ENCODE measurements at places on chromosomes 1 and 21. TPM values are rescaled to one million over a fixed set of nuclear protein-coding genes. Genes with fewer than 3 reads are reported as not detected.
A peak's percentile ranks its signal among the peaks of the same experiment; 100 is the strongest.

DNA sequence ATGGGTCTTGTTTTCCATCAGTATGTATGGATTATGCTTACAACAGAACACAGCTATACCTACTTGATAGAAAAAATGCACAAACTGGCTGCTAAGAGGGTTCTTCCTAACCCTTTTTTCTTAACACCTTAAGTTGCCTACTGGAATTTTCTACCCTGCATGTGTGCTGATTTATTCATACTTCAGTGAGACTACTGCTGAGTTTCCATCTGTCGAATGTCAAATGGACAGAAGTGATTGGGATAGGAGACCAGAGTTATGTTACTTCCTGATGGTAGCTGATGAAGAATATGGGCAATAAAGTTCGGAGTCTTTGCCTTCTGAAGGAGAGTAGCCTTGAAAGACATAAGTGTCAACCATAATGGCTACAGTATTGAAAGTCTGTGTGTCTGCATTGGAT is 6.5 kb upstream of the DNM3 start:
- DNase-seq = no peak

DNA sequence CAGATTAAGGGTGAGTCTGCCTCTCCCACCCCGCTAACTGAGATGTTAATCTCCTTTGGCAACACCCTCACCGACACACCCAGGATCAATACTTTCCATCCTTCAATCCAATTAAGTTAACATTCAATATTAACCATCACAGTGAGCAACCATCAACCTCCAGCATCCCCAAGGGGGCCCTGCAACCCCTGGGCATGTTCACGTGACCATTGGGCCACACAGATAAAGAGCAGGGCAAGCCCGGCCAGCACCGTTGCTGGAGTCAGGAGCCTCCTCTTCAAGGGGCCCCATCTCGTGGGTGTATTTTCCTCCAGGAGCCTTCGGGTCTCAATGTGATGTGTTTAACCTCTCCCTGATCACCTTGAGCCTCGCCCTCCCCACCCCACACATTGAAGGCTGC is 8.0 kb upstream of the GPR157 start:
- no peak for DNase-seq

Gene SLAMF9
- total RNA-seq = not detected

DNA sequence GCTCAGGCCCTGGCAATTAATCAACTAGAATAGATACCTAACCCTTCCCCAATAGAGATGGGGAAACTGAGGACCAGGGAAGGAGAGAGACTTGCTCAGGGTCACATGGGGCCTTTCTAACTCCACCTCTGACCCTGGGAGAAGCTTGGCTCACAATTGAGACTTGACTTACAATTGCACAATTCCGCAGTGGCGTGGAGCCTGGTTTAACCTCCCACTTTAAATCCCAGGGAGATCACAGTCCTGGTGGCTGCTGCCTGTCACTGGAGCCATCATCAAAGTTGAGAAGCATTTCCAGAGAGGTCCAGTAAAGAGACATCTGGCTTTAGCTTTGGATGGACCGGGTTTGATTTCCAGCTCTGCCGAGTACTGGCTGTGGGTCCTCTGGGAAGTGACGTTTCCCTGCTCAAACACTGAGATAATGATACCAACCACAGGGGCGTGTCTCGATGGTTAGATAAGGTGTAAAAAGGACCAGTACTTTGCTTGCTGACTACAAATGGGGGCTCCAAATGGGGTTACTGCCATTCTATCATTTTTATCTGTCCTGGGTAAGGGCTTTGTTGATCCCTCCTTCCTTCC is 39.3 kb downstream of the TRIM62 start:
- DNase-seq = no peak

Gene THEMIS2
- 33.7 TPM for total RNA-seq

GRCh38 chr1:180515364-180515763 is 13.0 kb upstream of the ACBD6 start:
- DNase-seq = no peak

GRCh38 chr1:171161431-171161830 is 23.7 kb upstream of the FMO2 start:
- no peak for DNase-seq

DNA sequence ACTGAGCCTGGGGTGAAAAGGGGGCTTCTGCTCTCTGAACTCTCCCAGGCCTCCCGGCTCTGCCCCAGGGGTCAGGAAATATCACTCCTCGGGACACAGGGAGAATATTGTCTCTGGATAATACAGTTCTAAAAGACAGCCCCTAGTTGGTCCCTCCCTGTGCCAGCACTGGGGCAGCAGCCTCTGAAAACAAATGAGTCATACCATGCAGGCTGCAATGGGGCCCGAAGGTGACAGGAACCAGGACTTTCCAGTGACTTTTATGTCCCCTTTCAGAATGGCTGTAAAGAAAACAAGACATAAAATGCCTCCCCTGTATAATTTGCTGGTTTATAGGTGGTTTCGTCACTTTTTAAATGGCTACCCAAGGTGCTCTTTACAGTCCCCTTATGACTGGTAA is 360.0 kb downstream of the NPHP4 start:
- DNase-seq = peak; percentile 20

- DNase-seq = no peak
Observed at GRCh38 chr1:175273376-175274031, 80.9 kb upstream of the KIAA0040 start.

- DNase-seq = no peak
Observed at GRCh38 chr1:68269637-68270430, 37.5 kb upstream of the WLS start.

DNA sequence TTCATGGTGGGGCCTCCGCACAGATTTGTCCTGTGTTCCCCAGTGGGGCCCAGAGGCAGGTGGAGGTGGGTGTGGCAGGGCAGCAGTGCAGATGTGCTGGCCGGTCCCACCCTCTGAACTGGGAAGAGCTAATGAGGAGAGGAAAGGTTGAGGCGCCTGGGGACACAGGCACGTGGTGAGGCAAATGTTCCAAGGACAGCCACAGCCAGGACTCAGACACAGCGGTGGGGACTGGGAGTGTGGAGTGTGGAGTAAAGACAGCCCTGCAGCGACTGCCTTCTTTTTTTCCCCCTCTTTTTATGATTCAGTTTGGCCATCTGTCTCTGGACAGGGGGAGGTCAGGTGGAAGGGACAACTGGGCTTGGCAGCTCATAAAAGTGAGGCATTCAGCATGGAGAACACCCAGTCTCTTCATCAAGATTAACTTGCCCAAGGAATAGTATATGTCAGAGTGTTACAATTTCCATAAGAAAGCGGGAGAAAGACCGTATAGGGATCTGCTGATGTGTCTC is 104.2 kb upstream of the GCLM start:
- DNase-seq = no peak

Gene FBXO2
- total RNA-seq = 8.0 TPM

Gene RAB42
- 17.7 TPM for total RNA-seq

Gene ORC1
- total RNA-seq = 4.7 TPM

Gene CR2
- total RNA-seq = 0.29 TPM

DNA sequence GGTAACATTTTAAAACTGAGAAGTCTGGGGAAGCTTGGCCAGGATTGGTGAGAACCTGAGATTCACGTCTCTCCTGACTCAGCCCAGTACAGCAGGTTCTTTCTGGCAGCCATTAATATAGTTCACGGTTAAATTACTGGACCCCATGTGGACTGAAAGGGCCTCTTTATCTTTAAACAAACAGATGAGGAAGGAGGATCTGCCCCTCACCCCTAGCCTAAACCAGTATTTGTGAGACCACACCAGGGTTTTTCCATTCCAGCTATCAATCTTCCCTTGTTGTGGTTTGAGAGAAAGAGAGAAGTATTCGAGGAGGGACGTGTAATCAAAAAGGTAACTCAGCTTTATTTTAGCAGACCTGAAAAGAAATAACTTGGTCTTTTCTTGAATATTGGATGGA is 137.1 kb downstream of the PROX1 start:
- no peak for DNase-seq

Gene C1orf185
- not detected for total RNA-seq

- DNase-seq = no peak
Observed at GRCh38 chr1:155130272-155131006, 2.8 kb downstream of the EFNA1 start.

DNA sequence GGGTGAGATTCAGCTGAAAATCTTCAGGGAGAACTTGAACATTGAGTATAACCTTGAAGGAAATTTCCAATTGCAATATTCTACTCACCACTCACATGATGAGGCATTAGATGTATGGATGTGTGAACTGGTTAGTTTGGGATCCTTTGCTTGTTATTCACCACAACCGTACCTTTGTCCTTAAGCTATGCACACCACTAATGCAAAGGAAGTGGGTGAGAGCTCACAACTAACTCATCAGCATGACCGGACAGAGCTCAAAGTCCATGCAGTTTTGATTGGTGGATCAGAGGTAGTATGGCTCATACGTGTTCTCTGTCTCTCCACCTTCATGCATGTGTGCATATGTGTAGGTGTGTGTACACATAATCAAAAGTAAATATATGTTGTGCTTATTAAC is 43.5 kb upstream of the MROH9 start:
- no peak for DNase-seq

GRCh38 chr1:202240956-202241355 is 47.4 kb downstream of the LGR6 start:
- no peak for DNase-seq

GRCh38 chr1:115839679-115840237 is 1.2 kb downstream of the NHLH2 start:
- DNase-seq = no peak

- DNase-seq = no peak
Observed at GRCh38 chr21:38833117-38833516, 27.4 kb downstream of the ETS2 start.

DNA sequence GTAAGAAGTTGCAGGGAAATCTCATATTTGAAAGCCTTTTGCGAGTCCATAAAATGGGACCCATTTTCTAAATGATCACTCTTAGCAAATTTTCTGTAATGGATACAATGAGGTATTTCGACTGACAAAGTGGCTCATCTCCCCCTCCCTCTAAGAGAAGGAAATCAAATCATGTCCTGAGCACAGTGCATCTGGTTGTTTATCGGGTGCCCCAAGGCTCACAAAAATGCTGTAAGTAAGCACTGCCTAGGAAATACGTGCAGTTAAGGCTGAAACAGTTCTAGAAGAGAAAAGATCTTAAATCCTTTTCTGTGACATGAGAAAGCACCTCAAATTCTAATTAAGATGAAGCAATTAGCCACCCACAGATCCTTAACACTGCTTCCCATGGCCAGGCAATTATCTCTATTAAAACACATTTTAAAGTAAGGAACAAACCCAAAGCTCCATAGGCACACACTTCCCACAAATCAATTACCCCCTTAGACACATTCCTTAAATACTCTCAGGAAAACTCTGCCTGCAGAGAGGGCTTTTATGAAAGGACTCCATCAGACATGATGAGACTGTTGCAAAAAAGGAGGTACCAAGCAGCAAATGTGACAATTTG is 216.3 kb downstream of the KCNH1 start:
- no peak for DNase-seq

DNA sequence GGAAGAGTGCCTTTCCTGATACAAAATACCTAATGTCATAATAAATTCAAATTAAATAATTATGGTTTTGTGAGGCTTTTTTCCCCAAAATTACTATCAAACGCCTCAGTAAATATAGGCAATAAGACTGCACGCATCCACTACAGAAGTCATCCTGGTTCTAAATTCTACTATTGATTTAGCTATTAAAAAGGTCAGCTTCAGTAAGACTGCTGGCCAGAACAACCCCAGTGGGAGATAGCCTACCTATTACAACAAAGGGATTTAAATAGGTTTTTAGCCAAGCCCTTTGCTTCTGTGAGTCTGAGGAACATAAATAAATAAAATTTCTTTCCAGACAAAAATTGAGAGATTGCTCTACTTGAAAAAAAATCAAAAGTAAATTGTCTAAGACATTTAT is 132.1 kb downstream of the PLPPR4 start:
- no peak for DNase-seq

- no peak for DNase-seq
Observed at GRCh38 chr1:245015031-245015430, 139.8 kb upstream of the KIF26B start.

DNA sequence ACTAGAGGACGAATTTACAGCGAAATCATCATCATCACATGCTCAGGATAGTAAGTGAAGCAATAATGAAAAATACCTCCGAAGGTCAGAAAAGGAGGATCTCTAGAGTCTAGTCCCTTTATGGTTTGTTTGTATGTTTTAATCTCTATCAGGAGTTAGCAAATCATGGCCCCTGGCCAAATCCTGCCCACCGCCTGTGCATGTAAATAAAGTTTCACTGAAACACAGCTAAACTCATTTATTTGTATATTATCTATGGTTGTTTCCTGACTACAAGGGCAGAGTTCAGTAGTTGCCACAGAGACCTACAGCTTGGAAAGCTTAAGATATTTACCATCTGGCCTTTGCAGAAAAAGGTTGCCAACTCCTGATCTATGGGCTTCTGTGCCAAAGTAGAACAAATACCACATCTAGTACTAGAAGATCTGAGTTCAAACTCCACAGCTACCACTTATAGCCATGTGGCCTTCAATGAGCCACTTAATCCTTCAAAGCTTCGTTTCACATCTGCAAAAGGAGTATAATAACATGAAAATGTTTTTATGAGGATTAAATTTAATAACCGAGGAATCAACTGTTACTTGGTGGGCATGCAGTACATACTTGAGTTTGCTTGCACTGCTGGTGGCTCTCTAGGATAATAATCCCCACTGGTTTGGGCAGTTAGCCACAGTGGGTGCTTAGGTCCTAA is 94.0 kb upstream of the KIF26B start:
- DNase-seq = no peak

GRCh38 chr1:222877854-222878253 is 63.0 kb downstream of the DISP1 start:
- no peak for DNase-seq

- DNase-seq = no peak
Observed at GRCh38 chr1:150144606-150145005, 5.1 kb upstream of the PLEKHO1 start.

- DNase-seq = peak; percentile 60
Observed at GRCh38 chr21:27759091-27759659, 792.3 kb upstream of the ADAMTS5 start.

Gene CELF3
- total RNA-seq = not detected

Gene KIRREL1
- total RNA-seq = 54.2 TPM

- no peak for DNase-seq
Observed at GRCh38 chr1:42239555-42239954, 75.0 kb upstream of the GUCA2A start.

DNA sequence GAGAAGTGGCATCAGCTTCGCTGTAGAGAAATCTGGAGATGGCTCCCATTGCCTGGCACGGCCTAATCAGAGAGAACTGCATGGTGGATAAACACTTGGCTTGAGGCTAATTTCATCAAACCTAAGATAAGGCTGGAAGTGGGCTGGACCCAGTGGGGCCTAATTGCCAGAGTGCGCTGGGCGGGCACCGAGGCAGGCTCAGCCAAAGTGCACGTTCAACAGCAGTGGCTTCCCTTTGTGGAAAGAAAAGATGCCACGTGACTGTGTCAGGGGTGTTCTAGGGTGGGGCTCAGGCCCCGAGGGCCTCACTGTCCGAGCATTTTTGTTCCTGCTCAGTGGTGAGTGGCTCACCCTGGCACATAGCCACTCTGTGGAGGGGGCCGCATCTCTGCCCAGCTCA is 5.8 kb downstream of the PLCH2 start:
- no peak for DNase-seq

Gene KRTAP21-3
- total RNA-seq = not detected

DNA sequence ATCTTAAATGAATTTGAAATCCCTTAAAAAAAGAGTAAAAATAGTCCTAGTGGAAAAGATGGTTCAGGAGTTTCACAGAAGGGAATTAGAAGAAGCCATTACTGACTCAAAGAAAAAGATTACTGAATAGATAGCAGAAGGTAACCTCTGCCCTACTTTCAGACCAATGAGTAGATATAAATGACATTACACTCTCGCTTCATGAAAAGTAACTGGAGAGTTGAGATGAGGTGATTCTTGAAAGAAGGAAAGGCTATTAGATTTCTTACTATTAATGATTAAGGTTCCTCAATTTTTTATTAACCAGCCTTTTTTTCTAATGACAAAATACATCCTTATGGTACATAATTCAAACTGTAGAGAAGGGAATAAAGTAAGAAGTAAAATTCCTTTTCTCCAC is 28.3 kb downstream of the CCN1 start:
- DNase-seq = no peak

Data from left lung (tissue), 14 donors.